ENCODE measurements at places on chromosomes 5 and 9.

GRCh38 chr5:22314548-22314947 is 538.6 kb downstream of the CDH12 start:
- no peak for DNase-seq

DNA sequence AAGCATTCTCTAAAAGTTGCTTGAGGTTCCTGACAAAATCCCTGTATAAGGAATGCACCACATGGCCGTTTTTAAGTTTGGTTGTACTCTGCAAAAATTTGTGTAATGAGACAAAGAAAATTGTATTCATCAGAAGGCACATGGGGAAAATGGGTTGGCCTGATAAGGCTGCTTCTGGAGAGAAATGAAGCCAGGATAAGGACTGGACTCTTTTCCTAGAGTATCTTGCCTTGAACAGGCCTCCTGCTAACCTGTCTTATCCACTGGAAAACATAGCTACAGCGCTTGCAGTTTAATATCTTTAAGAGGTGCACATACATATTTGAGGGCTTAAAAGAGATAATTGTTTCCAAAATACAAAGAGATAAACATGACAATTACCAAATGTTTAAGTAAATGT is 41.4 kb upstream of the IFNK start:
- DNase-seq = no peak

DNA sequence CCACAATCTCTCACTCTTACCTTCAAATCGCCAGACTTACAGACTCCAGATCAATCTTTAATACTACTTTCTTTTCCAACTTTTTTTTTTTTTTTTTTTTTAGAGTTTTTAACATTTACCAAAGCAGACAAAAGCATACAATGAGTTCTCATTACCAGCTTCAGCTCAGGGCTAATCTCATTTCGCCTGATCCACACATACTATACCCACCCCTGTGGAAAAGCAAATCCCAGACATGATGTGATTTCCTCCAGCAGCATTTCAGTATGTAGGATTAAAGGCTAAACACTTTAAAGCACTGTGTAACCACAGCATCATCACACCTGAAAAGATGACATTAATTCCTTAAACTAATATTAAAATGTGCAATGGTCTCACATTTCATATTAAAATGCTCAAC is 138.8 kb upstream of the RETREG1 start:
- no peak for DNase-seq

DNA sequence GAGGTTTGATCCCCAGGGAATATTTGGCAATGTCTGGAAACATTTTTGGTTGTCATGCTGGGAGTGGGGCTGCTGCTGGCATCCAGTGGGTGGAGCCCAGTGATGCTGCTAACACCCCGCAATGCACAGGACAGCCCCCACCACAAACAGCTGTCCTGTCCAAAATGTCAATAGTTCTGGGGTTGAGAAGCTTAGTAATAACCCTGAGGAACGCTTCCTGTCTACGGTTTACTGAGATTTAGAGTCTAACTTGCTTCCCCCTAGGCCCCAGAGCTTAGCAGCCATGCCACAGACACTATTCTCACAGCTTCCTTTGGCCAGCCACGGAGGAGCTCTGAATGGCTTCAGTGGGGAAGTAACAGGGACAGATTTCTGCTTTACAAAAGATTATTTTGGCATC is 66.5 kb downstream of the MSX2 start:
- DNase-seq = no peak

- DNase-seq = peak; percentile 34
Measured at GRCh38 chr9:95189251-95190098, 128.0 kb downstream of the FANCC start.

DNA sequence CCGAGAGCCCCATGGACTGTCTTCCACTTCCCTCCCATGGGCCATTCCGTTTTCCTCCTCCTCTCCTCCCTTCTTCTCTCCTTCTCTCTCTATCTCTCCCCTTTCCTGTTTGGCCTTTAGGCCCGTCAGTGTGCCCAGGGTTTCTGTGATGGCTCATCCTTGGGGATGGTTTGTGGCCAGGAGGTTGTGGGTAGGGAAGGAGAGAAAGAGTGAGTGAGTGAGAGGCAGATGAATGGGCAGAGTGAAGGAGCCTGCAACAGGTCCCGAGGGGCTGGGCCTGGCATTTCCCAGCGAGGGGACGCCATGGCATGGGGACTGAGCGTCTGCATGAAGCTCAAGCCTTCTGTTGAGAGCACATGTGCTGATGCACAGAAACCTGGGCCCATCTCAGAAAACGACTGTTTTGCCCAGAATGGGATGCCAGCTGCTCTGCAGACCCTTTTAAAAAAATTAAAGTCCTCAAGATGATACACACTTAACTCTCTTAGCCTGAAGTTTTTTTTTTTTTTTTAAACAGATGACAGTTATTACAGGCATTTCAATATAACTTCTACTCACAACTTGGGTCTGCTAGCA is 69.1 kb downstream of the PRRT1B start:
- DNase-seq = no peak

DNA sequence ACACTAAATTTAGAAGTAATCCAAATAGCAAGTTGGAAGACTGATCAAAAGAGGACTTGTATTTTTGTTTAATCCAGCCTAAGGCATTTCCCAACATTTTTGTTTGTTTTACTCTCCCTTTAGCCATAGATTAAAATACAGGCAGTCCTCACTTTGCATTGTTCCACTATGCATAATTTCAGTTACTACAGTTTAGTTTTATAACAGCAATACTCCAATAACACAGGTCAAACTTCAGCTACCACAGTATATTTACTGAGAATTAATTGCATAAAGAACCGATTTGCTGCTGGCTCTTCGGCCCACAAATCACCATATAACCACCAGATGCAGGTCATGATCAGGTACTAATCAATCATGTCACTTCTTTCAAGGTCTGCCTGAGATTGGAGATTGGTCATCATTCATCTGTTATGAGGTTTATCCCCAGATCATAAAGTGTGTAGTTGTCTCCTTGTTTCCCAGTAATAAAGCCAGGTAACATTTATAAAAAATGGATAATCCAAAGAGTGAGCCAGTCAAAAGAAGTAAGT is 12.1 kb downstream of the FTMT start:
- DNase-seq = no peak

GRCh38 chr5:68290260-68290674 is 74.7 kb downstream of the PIK3R1 start:
- DNase-seq = peak; percentile 64

GRCh38 chr5:2009986-2010914 is 127.5 kb upstream of the IRX4 start:
- no peak for DNase-seq

GRCh38 chr5:61866930-61867329 is 439.1 kb upstream of the KIF2A start:
- no peak for DNase-seq

DNA sequence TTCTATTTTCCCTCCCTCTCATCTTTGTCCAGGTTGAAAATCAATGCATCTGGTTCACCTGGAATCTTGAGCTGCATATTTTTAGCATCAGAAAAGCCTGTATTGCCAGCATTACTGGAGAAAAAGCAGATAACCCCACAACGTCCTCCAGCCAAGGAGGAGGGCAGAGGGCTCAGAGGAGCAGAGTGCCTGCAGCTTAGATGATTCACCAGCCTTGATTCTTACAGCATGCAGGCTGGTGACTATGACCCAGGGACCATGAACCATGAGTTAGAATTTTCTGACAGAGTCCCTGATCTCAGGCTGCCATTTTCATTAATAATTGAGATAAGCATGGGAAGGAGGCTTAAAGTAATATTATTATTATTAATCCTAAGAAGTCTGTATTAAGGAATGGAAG is 278.2 kb downstream of the BRINP1 start:
- no peak for DNase-seq

DNA sequence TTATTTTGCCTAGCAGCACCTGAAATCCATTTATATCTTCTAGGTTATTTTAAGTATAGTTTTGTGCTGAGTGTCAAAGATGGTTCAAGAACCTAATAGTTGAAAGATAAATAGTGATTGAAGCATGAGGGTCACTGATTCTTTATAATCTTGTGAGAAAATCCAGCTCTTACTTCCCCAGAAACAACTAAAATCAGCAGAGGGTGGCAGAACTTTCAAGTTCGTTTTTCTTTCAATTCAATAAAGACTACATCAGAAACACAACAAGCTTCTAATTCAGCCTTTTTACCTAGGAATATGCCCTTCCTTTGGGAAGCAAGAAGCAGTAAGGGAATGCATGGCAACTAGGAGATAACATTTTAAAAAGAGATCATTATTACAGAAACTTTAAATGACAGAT is 202.6 kb downstream of the KIAA0825 start:
- no peak for DNase-seq

DNA sequence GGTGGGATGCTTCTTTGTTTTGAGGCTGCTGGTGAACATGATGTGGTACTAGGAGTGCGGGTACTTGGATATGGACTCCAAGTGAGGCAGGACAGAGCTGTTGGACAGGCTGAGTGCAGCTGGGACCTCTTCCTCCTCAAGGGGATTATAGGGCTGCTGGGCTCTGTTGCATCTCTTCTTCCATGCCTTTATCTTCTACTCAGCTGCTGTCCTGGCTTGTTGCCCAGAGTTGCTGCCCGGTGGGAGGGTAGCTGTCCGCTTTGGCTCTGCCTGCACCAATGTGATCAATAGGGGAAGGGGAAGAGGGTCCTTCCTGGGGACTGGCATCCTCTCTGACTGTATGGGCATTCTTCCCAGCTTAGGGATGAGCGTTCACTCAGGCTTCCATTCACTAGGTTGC is 1217.9 kb upstream of the ACO1 start:
- DNase-seq = no peak

DNA sequence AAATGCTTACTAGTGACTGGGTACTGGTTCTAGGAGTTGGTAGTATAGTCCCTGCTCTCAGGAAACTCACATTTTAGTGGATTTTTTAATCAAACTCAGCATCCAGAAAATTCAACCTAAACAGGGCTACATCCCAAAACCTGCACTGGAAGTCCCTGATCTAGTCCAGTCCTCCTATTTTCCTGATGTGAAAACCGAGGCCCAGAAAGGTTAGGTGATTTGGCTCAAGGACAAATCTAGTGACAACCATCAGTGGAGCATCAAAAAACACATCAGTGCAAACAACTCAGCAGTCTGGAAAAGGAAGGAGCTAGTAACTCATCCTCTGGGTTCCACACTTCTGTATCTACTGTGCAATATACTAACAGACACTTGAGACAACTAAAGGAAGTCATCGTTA is 38.2 kb downstream of the SERINC5 start:
- no peak for DNase-seq

DNA sequence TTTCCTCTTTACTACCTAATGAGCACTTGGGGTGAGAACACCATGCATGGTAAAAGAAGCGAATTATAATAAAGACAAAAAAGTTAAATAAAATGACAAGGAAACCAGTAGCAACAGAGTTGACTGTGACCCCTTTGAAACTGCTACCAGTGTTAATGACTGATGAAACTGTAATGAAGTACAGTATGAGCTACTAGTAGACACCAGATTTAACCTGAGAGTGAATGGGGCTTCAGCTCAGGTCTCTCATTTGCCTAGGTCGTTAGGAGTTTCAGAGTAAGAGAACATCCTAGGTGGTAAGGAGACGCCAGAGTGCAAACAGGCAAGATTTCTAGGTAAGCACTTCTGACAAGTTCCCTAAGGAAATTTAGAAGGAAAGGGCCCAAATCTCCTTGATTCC is 346.4 kb downstream of the BNC2 start:
- no peak for DNase-seq

GRCh38 chr5:160210606-160211005 is 18.7 kb upstream of the FABP6 start:
- no peak for DNase-seq

DNA sequence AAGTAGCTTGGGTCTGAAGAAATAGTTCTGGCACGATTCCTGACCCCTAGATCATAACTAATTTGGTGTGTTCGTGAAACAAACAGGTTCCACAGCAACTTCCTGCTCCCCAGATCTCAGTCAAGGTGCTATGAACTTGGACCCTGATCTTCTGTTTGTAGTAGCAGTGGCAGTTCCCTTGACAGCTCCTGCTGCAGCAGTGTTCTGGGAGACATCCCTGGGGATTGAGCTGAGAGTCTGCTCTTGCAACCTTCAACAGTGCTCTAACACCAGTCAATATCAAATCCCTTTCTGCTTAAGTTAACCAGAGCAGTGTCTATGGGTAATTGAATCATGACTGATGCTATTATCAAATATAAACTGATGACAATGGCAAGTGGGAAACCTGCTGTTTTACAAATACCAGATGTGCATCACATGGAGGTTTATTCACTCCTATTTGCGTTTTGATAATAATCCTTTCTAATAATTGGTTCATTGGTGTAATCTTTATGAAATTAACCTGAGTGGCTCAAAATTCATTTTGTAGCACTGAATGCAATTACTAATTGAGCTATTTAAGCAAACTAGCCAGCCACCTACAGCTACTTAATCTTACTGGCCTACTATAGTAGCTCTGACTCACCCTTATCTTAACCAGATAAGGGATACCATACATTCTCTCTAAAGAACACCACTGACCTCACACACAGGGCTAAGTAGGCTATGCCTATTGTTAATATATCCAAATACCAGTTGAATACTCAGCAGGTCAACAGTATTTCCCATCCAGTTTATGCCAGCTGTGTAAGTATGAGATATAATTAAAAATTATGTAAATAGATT is 21.9 kb downstream of the KDM4C start:
- no peak for DNase-seq

GRCh38 chr9:20031836-20032235 is 243.0 kb upstream of the SLC24A2 start:
- no peak for DNase-seq

DNA sequence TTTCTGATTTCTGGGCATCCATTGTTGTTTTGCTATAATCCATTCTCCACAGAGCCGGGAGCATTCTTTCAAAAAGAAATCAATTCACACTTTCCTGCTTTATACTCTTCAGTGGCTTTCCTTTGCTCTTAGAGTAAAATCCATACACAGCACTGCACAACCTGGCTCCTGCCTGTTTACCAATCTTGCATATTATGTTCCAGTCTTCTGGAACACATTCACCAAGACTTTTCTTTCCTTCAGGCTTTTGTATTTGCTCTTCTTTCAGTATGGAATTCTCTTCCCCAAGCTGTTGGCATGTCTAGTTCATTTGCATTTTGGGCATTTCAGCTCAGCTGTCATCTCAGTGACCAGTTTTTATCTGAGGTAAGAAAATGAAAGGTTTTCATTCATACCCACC is 6.3 kb downstream of the RFESD start:
- no peak for DNase-seq

DNA sequence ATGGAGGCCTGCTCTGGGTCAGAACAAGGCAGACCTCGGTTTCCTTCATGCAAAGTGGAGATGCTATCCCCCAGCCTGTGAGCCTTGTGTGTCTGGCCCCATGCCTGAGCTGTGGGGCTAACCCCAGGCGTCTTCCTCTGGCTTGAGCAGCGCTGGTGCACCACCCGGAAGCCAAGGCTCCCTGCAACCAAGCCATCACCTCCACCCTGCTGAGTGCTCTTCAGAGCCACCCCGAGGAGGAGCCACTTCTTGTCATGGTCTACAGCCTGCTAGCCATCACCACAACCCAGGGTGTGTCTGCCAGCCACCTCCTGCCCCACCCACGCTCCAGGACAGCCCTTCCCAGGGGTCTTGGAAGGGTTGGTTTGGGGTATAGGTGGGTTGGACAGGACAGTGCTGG is 16.2 kb downstream of the REXO4 start:
- DNase-seq = no peak
